HTR-8/SVneo (cell line): ENCODE measurements at places on chromosomes 16 and 17.
A peak's percentile ranks its signal among the peaks of the same experiment; 100 is the strongest.

GRCh38 chr17:65627891-65628643 is 66.6 kb upstream of the AXIN2 start:
- peak; percentile 69 for DNase-seq

GRCh38 chr17:14080847-14081251 is 11.5 kb downstream of the COX10 start:
- DNase-seq, result no peak

GRCh38 chr16:57984443-57985203 is 13.7 kb upstream of the CNGB1 start:
- peak; percentile 83 for DNase-seq

DNA sequence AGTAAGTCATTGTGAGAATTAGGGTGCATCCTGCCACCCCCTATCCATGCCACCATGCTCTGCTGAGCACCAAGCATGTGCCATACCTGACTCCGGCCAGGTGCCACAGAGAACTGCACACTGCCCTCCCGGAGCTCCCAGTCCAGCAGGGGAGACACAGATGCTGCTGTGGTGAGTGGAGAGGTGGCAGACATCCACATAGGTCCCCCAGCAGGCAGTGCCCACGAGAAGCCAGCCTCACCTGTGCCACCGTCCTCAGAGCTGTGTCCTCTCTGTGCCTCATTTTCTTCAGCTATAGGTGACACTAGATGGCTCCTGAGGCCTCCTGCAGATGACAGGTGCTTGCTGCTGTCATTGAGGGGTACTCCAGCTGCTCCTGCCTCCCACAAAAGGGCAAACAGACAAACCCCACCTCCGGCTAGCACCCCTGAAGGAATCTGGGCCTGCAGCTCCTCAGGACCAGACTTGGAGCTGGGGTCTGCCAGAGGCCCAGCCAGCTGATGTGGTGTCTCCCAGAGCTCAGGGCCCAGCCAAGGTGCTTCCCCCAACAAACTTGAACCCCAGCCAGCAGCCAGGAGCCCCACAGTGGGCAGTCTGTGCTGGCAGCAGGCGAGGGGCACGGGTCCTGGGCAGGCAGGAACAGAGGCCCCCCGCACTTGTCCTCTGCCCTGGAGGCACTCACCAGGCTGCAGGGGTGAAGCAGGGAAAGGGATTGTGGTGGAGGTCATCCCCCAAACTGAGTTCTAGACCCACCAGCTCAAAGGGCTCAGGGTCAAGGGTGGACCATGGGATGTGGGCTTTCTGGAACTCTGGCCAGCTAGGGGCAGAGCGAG is 17.1 kb downstream of the FOXJ1 start:
- no peak for DNase-seq

DNA sequence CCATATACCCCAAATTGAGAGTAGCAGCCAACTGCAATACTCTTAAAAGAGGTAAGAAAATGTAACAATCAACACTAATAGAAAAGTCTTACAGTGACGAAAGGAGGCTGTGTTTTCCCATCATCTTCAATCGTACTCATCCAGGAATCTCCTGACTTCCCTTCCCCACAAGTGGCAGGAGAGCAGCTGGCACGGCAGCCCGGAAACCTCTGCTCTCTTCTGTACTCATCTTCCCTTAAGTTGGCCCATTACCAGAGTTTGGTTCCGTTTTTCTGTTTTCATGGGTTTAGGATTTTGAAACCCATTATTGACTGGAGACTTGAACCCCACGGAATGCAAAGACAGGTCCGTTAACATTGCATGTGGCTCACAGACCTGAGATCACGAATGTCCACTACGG is 11.7 kb upstream of the CD300H start:
- DNase-seq, result no peak

- DNase-seq, result no peak
Observed at GRCh38 chr17:82457073-82457928, 1.2 kb upstream of the NARF start.

DNA sequence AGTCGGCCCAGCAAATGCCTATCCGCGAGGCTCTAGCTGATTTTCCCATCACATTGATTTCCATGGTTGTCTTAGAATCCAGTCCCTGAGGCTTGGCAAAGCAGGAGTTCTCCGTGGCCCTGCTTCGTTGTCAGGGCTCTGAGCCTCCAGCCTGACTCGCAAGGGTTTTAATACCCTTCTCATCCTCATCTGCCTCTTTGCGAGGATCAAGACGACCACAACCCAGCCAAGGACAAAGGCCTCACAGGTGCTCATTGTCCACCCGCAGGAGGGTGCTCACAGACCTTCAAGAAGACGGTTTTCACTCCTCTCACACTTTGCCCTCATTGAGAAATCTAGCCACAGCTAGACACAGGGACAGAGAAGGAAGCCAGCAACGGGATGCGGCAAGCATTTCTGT is 610.8 kb downstream of the KCNJ18 start:
- DNase-seq, result no peak

GRCh38 chr17:27628376-27628775 is 2.6 kb upstream of the LGALS9 start:
- DNase-seq, result no peak

GRCh38 chr17:19747829-19748806 is at the start of gene ALDH3A1:
Gene ALDH3A1 (minus strand): TSS chr17:19748298. CDS start chr17:19745129, 3,169 bp downstream.
- no peak for DNase-seq

- DNase-seq, result no peak
Observed at GRCh38 chr17:82351254-82351712, 7.8 kb upstream of the TEX19 start.

GRCh38 chr16:69663846-69664245 is 62.5 kb downstream of the NQO1 start:
- DNase-seq, result no peak

- DNase-seq, result no peak
Observed at GRCh38 chr17:39751016-39751543, 13.3 kb downstream of the GRB7 start.

GRCh38 chr17:80529904-80530292 is 14.7 kb upstream of the RPTOR start:
- DNase-seq, result no peak

DNA sequence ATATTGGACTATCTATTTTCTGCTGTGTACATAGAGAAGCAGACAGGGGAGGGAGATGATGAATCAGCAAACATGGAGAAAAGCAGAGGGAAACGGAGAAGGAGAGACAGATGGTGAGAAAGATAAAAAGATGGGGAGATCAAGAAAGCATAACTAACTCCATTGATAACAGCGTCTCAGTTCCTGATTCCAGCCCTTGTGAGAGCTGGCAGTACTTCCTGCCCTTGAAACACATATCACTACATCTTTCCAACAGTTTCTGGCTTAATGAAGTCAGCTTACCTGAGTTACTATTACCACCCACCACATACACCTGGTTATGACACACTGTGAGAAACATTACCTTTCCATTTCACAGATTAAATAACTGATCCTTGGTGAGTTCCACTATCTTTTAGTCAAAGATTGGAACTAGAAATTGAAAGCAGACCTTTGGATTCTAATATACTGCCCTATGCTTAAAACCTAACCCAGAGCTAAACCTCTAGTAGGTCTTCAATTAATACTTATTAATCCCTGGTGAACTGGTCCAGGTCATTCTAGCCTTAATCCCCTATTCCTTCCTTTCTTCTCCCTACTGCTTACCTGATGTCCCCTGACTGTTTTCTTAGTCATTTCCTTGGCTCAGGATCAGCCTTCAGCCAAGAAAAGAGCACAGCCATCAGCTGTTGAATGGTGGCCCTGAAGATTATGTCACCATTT is 346.6 kb upstream of the CCL2 start:
- no peak for DNase-seq

- no peak for DNase-seq
Observed at GRCh38 chr17:12927541-12928425, 90.0 kb downstream of the ELAC2 start.

DNA sequence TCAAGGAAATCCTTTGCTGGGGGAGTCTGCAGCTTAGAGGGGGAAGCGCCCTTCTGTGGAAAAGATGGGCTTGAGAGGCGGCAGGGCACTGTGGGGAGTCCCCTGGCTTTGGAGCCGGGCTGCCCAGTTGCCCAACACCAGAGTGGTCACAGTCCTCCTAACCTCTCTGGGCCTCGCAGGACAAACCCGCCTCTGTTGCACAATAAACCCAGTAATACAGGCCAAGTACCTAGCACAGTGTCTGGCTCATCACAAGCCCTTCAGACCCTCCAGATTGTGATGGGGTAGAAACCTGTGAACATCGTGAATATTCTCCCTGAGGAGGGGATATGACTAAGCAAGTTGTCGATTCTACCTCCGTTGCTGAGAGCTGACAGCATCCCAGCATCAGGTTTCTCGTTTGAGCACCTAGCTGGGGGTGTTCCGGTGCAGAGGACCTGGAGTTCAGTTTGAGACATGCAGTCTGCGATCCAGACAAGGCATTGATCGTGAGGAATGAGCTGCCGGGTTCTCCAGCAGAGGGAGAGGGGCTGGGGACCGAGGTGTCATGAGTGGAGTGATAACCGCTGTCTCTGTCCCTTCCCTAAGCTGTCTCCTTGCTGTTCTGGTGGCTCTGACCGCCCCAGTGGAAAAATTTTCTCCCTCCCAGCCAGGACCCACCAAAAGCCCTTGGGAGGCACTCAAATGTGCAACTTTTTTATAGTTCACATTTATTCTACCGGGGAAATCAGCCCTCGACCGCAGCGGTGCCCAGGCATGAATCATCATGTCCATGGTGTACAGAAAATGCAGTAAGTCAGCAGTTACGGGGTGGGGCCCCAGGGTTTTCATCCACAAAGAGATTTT is 161.9 kb downstream of the WSCD1 start:
- DNase-seq, result peak; percentile 45

DNA sequence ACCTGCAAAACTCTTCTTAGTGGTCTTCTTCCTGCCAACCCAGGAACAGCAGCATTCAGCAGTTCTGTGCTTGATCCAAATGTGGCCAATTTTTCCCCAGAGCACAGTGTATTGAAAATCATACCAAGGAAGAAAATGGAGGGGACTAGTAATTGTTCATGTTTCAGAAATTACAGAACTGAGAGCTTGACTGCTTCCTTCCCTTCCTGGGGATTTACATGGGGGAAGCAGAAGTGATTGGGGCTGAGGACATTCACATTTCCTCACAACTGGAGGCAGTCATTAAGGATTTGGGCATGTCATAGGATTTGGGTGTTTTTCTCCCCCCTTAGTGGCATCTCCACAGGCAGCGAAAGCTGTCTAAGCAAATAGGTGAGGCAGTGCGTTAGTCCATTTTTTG is 19.7 kb downstream of the CIITA start:
- DNase-seq, result no peak

GRCh38 chr17:79707931-79708891 is 22.5 kb upstream of the ENPP7 start:
- peak; percentile 53 for DNase-seq

- DNase-seq, result peak; percentile 75
Observed at GRCh38 chr17:7004398-7005253, 7.8 kb upstream of the RNASEK start.

DNA sequence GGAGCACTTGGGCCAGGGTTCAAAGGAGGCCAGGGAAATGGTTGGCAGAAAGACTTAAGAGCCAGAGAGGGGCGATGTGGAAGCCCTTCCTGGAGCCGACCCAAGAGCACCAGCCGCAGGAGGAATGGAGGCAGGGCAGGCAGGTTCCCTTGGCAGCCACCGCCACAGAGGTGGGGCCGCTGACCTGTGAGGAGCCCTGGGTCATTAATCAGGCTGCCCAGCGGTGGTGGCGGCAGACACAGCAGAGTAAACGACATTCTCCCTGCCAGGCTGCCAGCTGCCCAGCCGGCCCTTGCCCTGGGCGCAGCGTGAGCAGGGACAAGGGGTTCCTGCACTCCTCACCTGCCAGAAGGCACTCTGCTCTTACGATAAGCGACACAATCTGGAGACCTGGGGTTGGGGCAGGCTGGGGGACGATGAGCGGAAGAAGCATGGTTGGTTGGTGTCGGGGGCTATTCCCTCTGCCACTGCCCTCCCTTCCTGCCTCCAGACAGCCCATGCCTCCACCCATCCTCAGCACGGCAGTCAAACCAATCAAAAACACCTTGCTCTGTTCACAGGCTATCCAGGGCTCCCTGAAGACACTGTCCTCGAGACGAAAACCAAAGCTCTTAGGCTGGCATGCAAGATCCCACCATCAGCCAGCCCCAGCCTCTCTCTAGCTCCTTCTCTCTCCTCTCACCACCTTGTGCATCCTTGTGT is 40.9 kb downstream of the PLXDC1 start:
- no peak for DNase-seq

GRCh38 chr16:23145608-23146007 is 3.6 kb downstream of the USP31 start:
- DNase-seq, result no peak

DNA sequence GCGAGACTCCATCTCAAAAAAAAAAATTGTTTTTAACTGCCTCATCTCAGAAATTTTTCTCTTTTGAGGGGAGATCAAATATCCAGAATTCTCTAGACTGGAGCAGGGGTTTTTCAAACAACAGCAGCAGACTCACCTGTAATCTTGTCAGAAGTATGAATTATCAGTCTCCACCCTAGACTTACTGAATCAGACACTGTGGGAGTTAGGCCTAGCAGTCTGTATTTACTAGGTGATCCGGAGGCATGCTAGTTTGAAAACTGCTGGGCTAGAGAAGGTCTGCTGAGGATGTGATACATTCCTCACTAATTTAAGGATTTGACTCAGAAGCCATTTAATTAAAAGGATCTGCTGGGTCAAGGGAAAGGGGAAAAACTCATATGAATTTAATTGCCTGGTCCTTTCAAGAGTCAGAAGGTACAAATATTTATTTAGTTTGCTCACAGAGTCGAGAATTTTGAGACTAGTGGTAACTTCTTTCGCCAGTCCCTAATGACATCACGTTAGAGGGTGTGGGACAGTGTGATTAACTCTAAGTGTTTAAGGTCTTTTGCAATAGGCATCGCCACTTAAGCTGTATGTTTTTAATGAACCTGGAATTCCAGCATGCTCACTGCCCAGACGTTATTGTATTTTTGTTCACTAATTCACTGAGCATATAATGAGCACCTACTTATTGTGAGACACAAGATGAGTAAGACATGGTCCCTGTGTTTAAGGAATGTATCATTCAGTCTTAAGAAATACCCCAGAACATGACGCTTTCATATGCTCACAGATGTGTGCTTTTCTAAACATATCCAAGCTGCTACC is 14.2 kb downstream of the ATP6V0A1 start:
- no peak for DNase-seq

DNA sequence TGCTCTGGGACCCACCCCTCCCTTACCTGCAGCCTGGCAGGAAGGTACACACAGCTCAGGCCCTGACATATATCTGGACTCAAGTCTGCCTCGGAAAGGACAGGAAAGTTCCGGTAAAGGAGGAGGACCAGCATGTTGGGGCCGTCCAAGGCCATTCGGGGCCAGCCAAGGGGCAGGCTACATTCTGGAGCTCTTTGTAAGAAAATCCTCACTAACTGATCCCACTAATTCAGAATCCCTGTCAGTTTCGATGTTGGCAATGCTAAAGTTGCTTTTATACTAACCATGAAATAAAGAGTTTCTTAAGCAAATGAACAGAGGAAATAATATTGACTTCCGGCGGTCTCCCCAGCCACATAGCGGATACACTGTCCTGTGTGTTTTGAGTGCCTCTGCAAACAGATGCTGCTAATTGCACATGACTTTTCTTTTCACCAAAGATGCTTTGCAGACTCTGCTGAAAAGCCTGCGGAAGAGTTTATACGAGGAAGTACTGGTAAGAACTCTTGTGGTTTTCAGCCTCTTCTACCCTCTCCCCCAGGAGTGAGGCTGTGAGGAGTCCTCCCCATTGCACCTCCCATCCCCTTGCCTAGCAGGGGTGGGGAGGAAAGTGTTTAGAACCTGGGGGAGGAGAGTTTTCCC is 54.8 kb downstream of the PLXDC1 start:
- DNase-seq, result no peak
